Kidney tubule cell (primary cell): ENCODE measurements at places on chromosomes 16 and 17.
A peak's percentile ranks its signal among the peaks of the same experiment; 100 is the strongest.

- no peak for DNase-seq
These were observed 154.3 kb downstream of the SDK2 start for GRCh38 chr17:73489991-73490390.

DNA sequence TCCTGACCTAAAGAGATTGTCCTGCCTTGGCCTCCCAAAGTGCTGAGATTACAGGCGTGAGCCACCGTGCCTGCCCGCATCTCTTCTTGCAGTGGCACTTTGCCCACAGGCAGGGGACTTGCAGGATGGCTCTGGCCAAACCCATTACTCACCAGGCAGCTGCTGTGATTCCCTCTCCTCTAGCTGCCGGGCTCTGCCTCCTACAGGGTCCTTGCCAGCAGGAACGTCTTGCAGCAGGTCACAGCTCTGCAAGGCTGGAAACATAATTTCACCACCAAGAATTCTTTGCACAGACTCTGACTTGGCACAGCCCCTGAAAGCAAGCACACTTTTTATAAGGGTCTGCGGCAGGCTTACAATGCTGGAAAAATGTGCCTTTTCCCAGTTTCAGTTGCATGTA is 20.3 kb downstream of the COX4I1 start:
- DNase-seq: peak; percentile 3

GRCh38 chr17:8192070-8192815 is 2.3 kb upstream of the BORCS6 start:
- peak; percentile 89 for DNase-seq

DNA sequence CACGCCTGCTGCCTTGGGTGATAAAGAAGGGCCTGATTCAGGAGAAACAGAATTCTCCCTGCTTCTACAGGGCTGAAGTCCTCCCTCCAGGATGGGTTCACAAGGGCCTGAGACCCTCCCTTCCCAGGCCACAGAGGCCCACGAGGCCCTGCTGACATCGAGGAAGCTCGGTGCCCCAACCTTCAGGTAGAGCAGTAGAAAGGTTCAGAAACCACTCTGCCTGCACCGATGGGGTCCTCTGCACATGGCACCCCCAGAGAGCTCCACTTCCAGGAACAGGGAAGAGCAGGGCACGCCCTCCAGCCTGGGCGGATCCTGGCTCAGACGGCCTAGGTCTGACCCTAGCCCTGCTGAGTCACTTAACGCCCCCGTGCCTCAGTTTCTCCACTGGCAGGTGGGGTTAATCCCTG is 773 bp downstream of the CENPX start:
- DNase-seq: peak; percentile 16

GRCh38 chr17:76142039-76142584 is 1.1 kb upstream of the FOXJ1 start:
- no peak for DNase-seq

GRCh38 chr16:9908613-9909012 is 273.6 kb downstream of the GRIN2A start:
- DNase-seq: no peak
